ENCODE measurements at places on chromosomes 6 and 20. TPM values are rescaled to one million over a fixed set of nuclear protein-coding genes. Genes with fewer than 3 reads are reported as not detected.

DNA sequence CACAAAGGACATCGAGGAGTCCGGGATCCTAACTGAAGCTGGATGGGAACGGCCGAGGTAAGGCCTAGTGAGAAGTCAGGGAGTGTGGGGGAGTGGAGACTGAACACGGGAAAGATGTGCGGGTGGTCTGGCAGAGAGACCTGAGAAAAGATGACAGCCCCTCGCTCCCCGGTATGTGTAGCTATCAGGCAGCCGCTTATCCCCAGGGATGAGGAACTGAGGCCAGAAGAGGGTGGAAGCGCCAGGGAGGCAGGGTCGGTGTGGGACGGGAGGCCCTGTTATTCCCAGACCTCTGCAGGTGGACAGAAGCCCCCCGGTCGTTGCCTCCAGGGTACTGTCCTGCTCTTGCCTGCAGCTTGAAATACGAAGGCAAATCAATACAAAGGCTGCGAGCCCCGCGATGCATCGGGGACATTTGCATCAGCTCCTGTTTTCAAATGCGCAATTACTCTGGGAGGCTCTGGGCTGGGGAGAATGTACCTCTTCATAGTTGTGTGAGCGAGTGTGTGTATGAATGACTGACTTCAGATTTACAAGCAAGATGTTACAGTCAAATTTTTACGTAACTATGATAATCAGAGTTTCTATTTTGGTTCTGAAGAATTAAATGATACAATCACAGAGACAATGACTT is 221.3 kb downstream of the QKI start:
- no peak overlapping the region for H3K27ac ChIP-seq
- H3K4me3 ChIP-seq: no peak overlapping the region
- peaks cover 10% of the 10 kb centered on the region for H3K27me3 ChIP-seq

DNA sequence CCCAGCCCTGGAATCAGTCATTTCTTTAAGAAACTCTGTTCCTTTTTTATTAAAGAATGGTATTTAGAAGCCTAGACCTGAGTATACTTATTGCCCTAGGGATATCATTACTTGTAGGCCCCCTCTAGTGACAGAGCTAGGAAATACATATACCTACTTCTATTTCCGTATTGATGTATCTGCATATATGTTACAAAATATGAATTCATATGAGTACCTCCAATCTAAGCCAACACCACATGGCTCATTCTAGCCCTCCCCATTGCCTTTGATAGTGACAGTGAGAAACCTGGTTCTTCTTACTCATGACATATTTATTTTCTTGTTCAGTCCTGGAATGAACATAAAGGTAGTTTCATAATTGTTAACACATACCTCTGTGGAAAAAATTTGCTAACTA is 137.2 kb downstream of the FARS2 start:
- no peaks in the 10 kb centered on the region for H3K36me3 ChIP-seq
- H3K4me3 ChIP-seq: no peak overlapping the region
- peak; percentile 60 for DNase-seq

GRCh38 chr20:4689220-4689619 is 32.5 kb upstream of the PRND start:
- peaks cover 77% of the 10 kb centered on the region for H3K4me1 ChIP-seq
- H3K36me3 ChIP-seq: peaks cover 38% of the 10 kb centered on the region
- no peak overlapping the region for H3K4me3 ChIP-seq

The ANKRD66 gene
- not detected for total RNA-seq

- no peak for DNase-seq
- H3K4me1 ChIP-seq: peaks cover 21% of the 10 kb centered on the region
- H3K4me3 ChIP-seq: no peak overlapping the region
- no peaks in the 10 kb centered on the region for H3K27me3 ChIP-seq
- peaks cover 22% of the 10 kb centered on the region for H3K36me3 ChIP-seq
Measured at GRCh38 chr6:36075656-36076055, 48.0 kb downstream of the MAPK14 start.

DNA sequence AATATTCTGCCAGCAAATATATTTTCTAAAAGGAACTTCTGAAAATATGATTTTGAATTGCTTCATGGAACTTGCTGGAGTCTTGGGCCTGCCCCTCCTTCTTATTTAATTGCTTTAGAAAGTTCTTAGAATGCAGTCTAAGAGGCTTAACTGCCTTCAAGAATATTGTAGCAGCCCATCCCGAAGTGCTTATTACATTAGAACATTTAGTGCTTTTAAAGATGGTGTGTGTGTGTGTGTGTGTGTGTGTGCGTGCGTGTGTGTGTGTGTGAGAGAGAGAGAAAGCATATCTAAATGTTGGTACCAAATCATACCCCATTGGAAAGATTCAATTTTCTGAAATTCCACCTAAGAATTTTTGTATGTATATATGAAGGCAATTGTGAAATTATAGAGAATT is 193.5 kb downstream of the SLC24A3 start:
- no peaks in the 10 kb centered on the region for H3K4me1 ChIP-seq
- H3K4me3 ChIP-seq: no peak overlapping the region
- no peak overlapping the region for H3K27ac ChIP-seq
- no peak for DNase-seq

The ENPP4 gene
- total RNA-seq: 8.8 TPM

- H3K36me3 ChIP-seq: peaks cover 18% of the 10 kb centered on the region
- no peak overlapping the region for H3K4me3 ChIP-seq
- peak overlapping the region; percentile 84 for H3K27ac ChIP-seq
- no peaks in the 10 kb centered on the region for H3K27me3 ChIP-seq
- DNase-seq: peak; percentile 11
- H3K4me1 ChIP-seq: peaks cover 34% of the 10 kb centered on the region
Measured at GRCh38 chr6:43671011-43671800, 16.4 kb downstream of the MRPS18A start.

- no peaks in the 10 kb centered on the region for H3K4me1 ChIP-seq
- H3K4me3 ChIP-seq: no peak overlapping the region
- H3K27ac ChIP-seq: no peak overlapping the region
- H3K36me3 ChIP-seq: no peaks in the 10 kb centered on the region
Measured at GRCh38 chr6:56713254-56713672, 70.6 kb upstream of the DST start.

DNA sequence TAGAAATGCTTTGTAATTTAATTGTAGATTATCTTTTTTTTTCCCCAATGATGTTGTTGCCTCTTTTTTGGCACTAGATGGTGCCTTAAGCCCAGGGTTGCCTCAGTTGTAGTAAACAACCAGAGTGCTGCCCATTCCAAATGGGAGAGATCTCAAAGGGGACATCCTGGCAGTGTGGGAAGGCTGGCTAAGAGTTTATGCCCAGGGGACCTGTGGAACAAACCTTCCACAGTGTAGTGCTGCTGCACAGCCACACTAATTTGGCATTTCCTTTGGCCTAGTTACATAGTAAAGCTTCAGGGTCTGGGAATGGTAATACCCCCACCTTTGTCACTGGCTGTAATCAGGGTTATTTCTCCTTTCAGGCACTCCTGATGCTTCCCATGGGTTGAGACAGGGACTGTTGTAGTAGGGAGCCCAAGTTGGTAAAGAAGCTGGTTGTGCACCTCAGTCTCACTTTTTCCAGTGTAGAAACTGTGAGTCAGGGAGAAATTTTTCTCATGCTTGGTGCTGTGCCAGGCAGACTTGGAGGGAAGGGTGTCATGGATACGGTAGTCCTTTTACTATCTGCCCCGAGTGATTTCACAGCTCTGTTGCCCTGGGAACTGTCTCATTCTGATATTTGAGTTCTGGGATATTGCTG is 177.8 kb upstream of the ECI2 start:
- DNase-seq: no peak
- no peak overlapping the region for H3K27ac ChIP-seq
- peaks cover 9% of the 10 kb centered on the region for H3K27me3 ChIP-seq
- H3K4me1 ChIP-seq: no peaks in the 10 kb centered on the region

The PRDM13 gene
- not detected for total RNA-seq

DNA sequence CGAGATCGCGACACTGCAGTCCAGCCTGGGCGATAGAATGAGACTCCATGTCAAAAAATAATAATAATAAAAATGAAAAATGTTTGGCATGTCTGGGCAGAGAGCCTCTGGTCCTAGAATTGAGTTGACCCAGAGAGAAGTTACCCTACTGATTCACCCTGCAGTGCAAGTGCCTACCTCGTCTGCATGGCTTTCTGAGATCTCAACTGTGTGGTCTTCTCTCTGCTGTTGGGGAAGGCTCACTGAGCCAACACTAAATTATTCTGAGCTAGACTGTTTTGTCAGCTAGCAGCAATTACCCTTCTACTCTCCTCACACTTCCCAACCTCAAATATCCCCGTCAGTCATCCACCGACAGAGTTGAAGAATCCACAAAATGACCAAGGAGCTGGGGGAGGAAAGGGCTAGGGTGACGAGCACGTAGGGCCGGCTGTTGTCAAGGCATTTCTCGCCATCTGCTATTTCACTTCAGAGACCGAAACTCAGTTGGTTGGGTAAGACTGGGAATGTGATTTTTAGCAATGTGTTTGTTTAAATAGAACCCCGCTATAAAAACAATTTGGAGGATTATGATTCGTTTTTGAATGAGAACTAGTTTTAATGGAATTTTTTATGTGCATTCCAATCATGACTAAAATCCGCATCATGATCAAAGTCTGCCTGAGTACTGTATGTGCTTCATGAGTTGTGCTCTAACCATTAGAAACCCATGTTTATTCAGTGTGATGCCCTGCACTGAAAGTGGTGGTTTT is 9.4 kb downstream of the MAS1 start:
- no peaks in the 10 kb centered on the region for H3K4me1 ChIP-seq
- H3K36me3 ChIP-seq: no peaks in the 10 kb centered on the region
- H3K4me3 ChIP-seq: no peak overlapping the region
- H3K27me3 ChIP-seq: no peaks in the 10 kb centered on the region
- no peak overlapping the region for H3K27ac ChIP-seq

The KCNB1 gene
- not detected for total RNA-seq

DNA sequence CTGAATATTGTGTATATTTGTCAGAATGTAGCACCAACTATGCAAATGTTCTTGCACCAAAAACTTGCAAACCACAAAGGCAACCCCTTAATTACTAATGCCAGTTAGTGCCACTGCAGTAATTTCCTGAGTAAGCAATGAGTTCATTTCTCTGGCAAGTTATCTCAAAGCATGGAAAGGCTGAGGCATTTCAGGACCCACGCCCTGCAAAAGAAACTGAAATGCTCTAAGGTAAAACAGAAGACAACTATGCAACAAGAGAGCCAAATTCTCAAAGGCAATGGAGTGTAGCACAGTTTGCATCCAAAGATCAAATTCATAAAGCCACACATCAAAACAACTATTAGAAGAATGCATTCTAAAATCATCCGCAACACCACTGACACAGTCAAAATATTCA is 994.4 kb downstream of the EYS start:
- H3K27ac ChIP-seq: no peak overlapping the region
- no peak for DNase-seq
- H3K27me3 ChIP-seq: no peaks in the 10 kb centered on the region

The BLCAP gene
- total RNA-seq: 16.0 TPM

The GNAS-AS1 gene
- 1.3 TPM for total RNA-seq

The SLC35D3 gene
- total RNA-seq: not detected

DNA sequence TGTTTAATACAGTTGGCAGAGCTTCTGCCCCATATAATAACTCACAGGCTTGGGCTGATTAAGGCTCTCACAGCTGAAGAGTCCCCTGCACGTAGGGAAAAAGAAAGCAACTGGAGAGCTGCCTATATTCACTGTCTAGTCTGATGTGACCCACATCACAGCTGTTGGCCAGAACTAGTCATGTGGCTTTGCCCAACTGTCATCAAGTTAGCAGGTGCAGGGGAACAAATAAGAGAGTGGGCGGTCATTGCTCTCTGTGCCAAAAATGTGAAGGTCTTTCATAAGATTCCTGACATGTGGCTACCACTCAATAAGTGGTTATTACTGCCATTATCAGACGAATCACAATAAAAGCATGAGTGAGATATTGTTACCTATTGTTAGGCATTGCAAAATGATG is 665.2 kb downstream of the DOK5 start:
- H3K27ac ChIP-seq: no peak overlapping the region
- no peak overlapping the region for H3K4me3 ChIP-seq
- DNase-seq: no peak
- H3K4me1 ChIP-seq: no peaks in the 10 kb centered on the region
- no peaks in the 10 kb centered on the region for H3K36me3 ChIP-seq
- H3K27me3 ChIP-seq: no peaks in the 10 kb centered on the region

DNA sequence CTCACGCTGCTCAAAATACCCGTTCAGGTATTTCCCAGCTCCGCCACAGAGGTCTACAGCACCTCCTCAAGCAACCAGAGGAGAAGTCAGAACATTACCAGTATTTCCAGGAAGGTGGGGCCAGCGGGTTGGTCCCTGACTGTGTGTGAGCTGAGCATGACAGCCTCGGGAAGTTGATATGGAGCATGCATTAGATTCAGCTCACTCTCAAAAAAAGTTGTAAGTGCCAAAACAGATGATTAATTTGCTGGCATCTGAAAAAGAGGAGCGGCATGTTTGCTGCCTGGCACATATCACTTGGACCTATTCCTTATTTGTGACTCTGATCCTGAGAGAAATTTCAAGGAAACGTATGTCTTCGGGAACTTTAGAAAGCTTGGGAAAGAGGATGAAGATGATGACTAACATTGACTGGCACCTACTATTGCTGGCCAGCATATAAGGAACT is 32.3 kb downstream of the ELOVL2 start:
- peaks cover 23% of the 10 kb centered on the region for H3K27me3 ChIP-seq
- no peak overlapping the region for H3K4me3 ChIP-seq
- no peak for DNase-seq
- no peak overlapping the region for H3K27ac ChIP-seq
- H3K4me1 ChIP-seq: no peaks in the 10 kb centered on the region
- H3K36me3 ChIP-seq: no peaks in the 10 kb centered on the region

DNA sequence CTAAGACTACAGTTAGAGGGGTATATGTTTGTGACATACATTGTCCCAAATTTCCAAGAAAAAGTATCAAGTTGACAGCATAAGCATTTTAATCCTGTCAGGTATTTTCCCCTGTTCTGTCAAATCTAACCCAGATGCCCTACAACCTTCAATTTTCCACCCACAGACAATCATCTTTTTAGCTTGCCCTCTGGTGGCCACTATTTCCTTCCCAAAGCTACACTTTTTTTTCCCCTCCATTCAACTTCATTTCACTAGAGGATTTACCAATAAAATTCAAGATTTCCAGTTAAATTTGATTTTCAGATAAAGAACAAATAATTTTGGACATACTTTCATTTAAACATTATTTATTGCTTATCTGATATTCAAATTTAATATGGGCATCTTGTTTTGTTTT is 286.6 kb downstream of the TENT5A start:
- no peak overlapping the region for H3K4me3 ChIP-seq
- H3K4me1 ChIP-seq: no peaks in the 10 kb centered on the region
- H3K27me3 ChIP-seq: no peaks in the 10 kb centered on the region
- no peaks in the 10 kb centered on the region for H3K36me3 ChIP-seq
- DNase-seq: no peak

- no peak for DNase-seq
- H3K4me1 ChIP-seq: peaks cover 20% of the 10 kb centered on the region
- no peak overlapping the region for H3K4me3 ChIP-seq
- no peak overlapping the region for H3K27ac ChIP-seq
- no peaks in the 10 kb centered on the region for H3K27me3 ChIP-seq
Measured at GRCh38 chr6:21185861-21186478, 407.6 kb upstream of the SOX4 start.

The BACH2 gene
- total RNA-seq: 55.4 TPM

The ASXL1 gene
- total RNA-seq: 141 TPM

The C6orf118 gene
- total RNA-seq: not detected

- no peaks in the 10 kb centered on the region for H3K4me1 ChIP-seq
- H3K36me3 ChIP-seq: no peaks in the 10 kb centered on the region
Measured at GRCh38 chr6:141445928-141446628, 686.6 kb upstream of the GJE1 start.

GRCh38 chr6:161815965-161816364 is 542.1 kb upstream of the AGPAT4 start:
- H3K27ac ChIP-seq: no peak overlapping the region
- H3K4me3 ChIP-seq: no peak overlapping the region
- H3K4me1 ChIP-seq: no peaks in the 10 kb centered on the region
- no peak for DNase-seq
- no peaks in the 10 kb centered on the region for H3K27me3 ChIP-seq
- peaks cover 1% of the 10 kb centered on the region for H3K36me3 ChIP-seq

The LY6G6F gene
- not detected for total RNA-seq

The NKX2-4 gene
- not detected for total RNA-seq

Measured in activated CD4-positive, alpha-beta memory T cell treated with anti-CD3 and anti-CD28 coated beads for 36 hours (primary cell).